ENCODE measurements at places on chromosomes 13 and 19.

GRCh38 chr19:34345947-34346351, 19.0 kb upstream of the GPI start:
- DNase-seq, result peak; percentile 28

- DNase-seq, result no peak
Observed at GRCh38 chr19:18346091-18346490, 5.7 kb downstream of the PGPEP1 start.

- no peak for DNase-seq
Observed at GRCh38 chr13:82702513-82702912, 1179.8 kb downstream of the SLITRK1 start.

GRCh38 chr13:34767778-34768177, 174.3 kb upstream of the NBEA start:
- no peak for DNase-seq

DNA sequence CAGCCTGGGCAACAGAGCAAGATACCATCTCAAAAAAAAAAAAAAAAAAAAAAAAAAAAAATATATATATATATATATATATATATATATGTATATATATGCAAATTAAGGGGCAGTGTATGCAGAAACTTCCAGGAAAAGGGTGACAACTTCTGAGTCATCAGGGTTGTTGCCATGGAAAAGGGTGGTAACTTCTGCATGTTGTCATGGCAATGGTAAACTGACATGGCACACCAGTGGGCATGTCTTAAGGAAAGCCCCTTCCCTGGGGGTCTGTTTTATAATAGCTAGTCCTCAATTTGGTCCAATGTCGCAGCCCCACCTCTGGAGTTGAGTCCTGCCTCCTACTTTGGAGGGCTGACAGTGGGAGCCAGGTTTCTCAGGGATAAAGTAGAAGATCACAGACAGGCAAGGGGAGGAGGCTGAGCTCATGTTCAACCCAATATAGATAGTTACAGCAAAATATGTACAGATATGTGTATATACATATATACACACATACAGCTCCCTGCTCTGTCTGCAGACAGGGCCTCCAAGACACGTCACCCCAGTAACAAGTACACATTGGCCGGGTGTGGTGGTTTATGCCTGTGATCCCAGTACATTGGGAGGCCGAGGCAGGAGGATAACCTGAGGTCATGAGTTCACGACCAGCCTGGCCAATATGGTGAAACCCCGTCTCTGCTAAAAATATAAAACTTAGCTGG, 7.2 kb upstream of the FCHO1 start:
- DNase-seq, result no peak

- no peak for DNase-seq
Observed at GRCh38 chr13:21739771-21740170, 68.9 kb downstream of the FGF9 start.

- DNase-seq, result no peak
Observed at GRCh38 chr13:30652746-30653386, 35.1 kb downstream of the USPL1 start.

- DNase-seq, result no peak
Observed at GRCh38 chr19:38665219-38665931, 17.9 kb downstream of the ACTN4 start.

GRCh38 chr19:2500156-2500555, 24.2 kb downstream of the GADD45B start:
- DNase-seq, result no peak

- DNase-seq, result no peak
Observed at GRCh38 chr13:48210178-48210577, 22.8 kb upstream of the ITM2B start.

GRCh38 chr19:3243819-3244700, 19.6 kb downstream of the CELF5 start:
- peak; percentile 42 for DNase-seq

DNA sequence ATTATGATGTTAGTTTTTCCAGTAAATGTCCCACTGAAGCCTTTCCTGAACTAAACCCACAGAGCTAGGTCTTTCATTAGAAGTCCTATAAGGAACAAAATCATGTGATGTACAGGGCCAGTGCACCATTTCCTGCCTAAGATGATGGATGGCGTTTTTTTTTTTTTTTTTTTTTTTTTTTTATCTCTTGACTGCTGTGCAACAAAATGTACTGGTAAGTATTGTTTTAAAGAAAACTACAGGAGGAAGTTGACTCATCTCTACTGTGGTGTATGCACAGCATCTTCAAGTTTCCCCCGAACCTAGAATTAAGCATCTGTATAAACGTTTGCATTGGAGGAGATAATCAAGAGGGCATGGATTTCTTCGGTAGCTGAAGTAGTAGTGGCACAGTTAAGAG, 197.5 kb downstream of the NBEA start:
- DNase-seq, result no peak

DNA sequence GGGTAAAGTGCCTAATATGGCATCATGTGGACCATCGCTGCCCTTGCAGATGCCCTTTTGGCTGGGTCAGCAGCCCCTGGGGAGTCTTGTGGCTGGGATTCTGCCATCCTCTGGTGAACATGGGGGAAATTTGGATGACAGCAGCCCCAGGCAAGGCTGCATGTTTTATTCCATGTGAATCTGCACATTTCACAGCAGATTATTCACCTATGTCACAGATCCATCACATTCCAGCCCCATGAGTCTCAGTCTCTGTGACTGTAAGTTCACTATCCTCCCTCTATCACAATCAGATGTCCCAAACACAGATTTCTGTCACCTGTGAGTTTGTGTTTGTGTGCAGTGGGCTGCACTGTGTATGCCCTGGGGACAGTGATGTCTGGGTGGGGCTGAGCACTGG, 36.8 kb upstream of the PSG9 start:
- no peak for DNase-seq

DNA sequence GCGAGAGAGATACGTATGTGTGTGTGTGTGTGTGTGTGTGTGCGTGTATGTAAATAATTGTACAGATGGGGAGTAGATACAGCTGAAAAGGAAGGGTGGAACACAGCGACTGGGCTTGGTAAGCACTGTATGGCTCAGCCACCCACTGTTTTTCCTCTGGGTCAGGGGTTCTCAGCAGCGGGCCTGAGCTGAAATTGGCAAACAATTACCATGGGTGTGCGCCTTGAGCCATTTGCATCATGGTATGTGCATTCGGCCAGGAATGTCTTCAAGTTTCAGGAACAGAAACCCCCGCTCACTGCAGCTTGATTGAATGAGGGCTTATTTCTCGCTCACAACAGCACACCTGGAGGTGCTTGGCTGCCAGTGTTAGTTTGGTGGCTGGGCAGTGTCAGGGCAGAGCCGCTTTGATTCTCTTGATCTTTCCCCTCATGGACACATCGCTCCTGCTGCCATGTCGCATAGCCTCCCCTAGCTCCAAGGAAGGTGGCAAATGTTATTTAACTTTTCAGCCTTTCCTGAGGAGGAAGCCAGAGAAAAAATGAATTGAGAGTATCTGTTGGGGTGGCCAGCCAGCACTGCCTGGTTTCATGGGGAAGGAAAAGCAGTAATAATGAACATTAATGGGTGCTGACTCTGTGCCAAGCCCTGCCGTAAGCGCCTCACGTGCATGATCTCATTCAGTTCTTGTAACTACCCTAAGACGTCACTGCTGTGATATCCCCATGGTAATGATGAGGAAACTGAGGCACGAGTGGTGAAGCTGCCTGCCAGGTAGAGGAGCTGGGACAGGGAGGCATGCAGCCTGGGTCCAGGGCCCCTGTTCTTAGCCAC, 126.9 kb downstream of the SIPA1L3 start:
- DNase-seq, result no peak

DNA sequence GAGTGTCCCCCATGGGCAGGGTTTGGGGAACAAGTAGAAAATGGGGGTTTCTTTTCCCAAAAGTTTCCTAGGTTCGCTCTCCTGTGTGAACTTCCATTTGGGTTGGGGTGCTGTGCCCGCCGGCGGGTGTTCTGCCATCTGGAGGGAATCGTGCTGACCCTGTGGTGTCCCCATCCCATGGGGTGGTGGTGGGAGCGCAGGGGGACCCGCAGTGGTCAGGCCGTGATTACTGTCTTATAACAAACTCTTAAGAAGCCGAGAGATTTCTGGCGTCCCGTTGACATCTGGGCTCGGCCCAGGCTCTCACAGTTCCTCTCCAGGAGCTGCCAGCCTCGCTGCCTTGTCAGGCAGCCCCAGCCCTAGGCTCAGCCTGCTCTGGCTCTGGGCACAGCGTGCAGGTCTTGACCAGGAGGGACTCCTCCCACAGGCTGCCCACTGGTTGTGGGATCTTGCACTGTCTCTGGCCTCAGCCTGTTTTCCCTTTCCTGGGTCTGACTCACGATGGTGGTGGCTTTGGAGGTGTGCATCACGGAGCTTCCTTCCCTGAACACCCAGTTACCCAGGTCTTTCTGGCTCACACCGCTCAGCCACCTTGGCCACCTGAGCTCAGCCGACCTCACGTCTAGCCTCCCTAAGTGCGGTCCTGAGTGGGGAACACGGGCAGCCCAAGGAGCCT, 34.5 kb downstream of the PLEKHJ1 start:
- DNase-seq, result no peak

GRCh38 chr19:15871570-15871969, 26.3 kb downstream of the CYP4F2 start:
- no peak for DNase-seq

GRCh38 chr19:16355293-16356043, 30.8 kb downstream of the KLF2 start:
- DNase-seq, result no peak

DNA sequence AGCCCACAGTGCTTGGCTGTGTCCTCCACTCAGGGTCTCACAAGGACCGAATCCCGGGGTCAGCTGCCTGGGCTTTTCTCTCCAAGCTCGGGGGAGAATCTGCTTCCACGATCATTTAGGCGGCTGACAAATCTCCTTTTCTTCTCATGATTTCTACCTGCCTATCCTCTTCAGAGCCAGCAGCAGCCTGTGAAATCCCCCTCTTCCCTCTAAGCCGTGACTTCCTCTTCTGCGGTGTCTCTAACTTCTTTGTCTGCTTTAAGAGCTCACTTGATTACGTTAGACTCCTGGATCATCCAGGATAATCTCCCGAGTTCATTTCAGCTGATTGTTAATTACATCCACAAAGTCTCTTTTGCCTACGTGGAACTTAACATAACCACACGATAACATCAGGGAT, 22.5 kb upstream of the ZNF845 start:
- no peak for DNase-seq

GRCh38 chr13:103878891-103879605, 812.8 kb upstream of the SLC10A2 start:
- DNase-seq, result peak; percentile 35

- DNase-seq, result no peak
Observed at GRCh38 chr13:86383151-86383550, 583.9 kb upstream of the SLITRK6 start.

GRCh38 chr19:19348266-19348665, 27.6 kb downstream of the MAU2 start:
- no peak for DNase-seq

GRCh38 chr19:32811151-32811550, 58.4 kb downstream of the SLC7A9 start:
- no peak for DNase-seq

DNA sequence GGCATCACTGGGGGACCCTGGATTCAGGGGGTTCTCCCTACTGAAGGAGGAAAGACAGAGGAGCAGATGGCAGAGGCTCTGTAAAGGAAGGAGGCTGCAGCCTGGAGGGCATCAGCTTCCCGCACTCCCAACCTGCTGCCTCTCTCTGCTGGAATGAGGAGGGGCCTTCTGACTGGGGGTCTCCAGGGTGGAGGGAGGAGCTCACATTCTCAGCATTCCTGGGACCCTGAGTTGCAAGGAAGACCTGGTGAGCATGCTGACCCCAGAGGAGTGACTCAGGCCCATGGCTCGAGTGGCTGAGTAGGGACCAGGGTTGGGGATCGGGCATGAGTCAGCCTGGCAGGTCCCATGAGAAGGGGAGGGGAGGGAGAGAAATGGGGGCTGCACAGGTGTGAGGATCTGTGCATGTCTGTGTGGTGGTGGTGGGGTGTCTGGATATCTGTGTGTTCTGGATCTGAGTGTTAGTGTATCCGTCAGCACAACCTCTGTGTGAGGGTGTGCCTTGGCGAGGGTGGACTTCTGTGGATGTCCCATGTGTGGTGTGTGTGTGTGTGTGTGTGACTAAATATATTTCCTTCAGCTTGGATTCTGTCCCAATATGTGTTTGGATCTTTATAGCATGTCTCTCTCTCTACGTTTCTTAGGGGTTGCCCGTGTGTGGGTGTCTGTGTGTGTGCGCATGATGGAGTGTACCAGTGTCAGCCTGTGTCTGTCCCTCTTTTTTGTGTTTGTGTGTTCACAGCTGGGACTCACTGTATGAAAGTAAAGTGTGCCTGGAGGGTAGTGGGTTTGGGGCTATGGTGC, 4.6 kb downstream of the AXL start:
- DNase-seq, result no peak

- DNase-seq, result no peak
Observed at GRCh38 chr19:15453091-15453578, 3.4 kb upstream of the WIZ start.

- DNase-seq, result no peak
Observed at GRCh38 chr13:49643035-49643646, 14.8 kb downstream of the ARL11 start.

DNA sequence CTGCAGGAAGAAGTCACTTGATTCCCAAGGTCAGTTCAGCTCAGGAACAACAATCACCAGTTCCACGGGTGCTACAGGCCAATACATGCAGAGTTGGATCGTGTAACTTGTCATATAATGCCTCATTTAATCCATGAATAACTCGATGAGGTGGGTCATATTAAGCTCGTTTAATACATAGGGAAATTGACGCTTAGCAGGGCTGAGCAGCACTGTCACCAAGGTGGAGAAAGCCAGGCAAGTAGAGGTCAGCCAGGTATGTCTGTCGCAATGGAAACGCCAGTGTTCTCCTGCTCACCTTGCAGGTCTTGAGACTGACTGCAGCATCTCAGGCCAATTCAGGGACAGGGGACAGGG, 52.3 kb downstream of the CCDC70 start:
- DNase-seq, result no peak

DNA sequence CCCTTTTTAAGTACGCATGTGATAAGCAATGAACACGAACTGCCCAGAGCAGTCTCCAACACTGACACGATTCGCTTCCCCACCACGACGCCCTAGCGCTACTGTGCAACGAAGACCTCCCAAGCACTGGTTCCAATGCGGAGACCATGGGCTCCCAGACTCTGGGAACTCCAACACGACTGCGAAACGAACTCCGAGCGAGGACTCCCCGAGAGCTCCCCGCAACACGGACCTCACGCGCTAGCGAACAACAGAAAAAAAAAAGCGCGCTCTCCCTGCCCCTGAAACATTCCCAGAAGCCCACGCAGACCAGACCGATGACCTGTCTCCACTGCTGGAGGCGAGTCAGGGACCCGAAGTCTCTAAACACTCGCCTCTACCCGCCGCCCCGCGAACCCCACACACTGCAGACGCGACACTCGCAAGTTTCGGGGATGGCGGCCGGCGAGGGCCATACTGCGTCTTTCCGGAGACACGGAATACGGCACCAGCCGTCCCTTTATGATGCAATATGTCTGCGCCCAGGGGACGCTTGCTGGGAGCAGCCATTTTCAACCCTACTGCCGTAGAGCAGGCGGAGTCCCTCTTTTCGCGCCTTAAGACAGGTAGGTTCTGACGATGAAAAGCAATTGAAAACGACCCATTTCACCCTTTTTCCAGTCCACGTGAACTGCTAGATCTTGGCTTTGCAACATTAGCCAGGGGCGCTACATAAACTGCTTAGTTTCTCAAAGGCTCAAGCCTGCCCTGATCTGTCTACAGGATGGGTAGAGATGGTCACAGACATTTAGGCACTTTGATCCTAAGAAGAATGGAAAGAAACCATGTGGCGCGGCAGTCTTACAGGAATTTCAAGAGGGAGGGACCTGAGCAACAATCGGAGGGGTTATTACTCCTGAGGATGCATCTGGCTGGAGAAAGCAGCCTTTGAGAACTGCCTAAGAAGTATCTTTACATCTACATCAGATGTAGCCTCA, at the start of gene ZNF577:
Gene ZNF577 (minus strand): TSS at position 430 of the 977 bp plus-strand sequence. CDS start 7,569 bp downstream, outside the sequence.
- peak; percentile 98 for DNase-seq

GRCh38 chr19:29962793-29963192, 20.8 kb downstream of the URI1 start:
- DNase-seq, result no peak
